ENCODE measurements at places on chromosomes 6 and 20. TPM values are rescaled to one million over a fixed set of nuclear protein-coding genes. Genes with fewer than 3 reads are reported as not detected.

The WFDC10B gene
- not detected for total RNA-seq

The SFTA2 gene
- not detected for total RNA-seq

The OR2B6 gene
- not detected for total RNA-seq

The BMP6 gene
- total RNA-seq: 13.4 TPM

The SYNCRIP gene
- 54.3 TPM for total RNA-seq

The PRND gene
- not detected for total RNA-seq

- peak; percentile 84 for DNase-seq
These were observed 8.7 kb downstream of the ZNF335 start for GRCh38 chr20:45963059-45964005.

DNA sequence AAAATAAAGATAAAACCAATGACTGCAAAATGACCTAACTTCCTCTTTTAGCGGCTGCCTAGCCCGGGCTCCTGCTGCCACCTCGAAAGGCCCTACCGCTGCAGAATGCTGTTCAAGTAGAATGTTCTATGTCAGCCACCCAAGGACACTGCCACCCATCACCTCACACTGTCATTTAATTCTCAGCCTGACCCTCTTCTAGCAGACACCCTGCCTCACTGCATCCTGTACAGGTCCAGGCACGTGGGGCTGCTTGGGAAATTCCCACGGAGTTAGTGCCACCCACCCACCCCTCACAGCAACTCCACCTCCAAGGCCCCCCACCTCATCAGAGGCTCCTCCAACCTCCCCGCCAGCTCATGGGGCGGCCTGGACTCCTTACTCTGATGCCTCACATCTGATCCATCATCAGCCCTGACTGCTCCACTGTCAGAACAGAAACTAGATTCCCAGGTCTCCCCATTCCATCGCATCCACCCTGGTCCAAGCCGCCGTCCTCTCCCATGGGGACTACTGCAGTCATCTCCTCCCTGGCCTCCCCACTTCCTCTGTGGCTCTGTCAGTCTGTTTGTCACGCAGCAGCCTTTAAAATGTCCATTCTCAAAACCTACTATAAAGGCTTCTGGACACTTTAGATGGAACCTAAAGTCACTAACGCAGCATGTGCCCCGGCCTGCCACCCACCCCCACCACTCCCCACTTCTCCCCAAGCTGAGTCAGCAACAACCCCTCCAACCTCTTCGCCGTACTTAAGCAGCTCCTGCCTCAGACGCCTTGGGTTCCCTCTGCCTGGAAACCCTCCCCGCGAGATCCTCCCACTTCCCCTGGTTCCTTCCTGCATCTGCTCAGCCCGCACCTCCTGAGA lies 17.0 kb downstream of the NFATC2 start:
- DNase-seq: no peak

DNA sequence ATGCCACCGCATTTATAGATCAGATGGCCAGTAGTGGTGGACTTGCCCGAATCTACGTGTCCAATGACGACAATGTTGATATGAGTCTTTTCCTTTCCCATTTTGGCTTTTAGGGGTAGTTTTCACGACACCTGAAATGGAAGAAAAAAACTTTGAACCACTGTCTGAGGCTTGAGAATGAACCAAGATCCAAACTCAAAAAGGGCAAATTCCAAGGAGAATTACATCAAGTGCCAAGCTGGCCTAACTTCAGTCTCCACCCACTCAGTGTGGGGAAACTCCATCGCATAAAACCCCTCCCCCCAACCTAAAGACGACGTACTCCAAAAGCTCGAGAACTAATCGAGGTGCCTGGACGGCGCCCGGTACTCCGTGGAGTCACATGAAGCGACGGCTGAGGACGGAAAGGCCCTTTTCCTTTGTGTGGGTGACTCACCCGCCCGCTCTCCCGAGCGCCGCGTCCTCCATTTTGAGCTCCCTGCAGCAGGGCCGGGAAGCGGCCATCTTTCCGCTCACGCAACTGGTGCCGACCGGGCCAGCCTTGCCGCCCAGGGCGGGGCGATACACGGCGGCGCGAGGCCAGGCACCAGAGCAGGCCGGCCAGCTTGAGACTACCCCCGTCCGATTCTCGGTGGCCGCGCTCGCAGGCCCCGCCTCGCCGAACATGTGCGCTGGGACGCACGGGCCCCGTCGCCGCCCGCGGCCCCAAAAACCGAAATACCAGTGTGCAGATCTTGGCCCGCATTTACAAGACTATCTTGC lies 725 bp downstream of the EEF1A1 start:
- DNase-seq: peak; percentile 71

GRCh38 chr20:31604567-31605030 lies 490 bp upstream of the ID1 start:
- no peak for DNase-seq

Measured in G401 (cell line).